ENCODE measurements at places on chromosomes 3 and 15. TPM values are rescaled to one million over a fixed set of nuclear protein-coding genes. Genes with fewer than 3 reads are reported as not detected.

Gene NMNAT3
- 4.9 TPM for polyA plus RNA-seq

Gene PLCH1
- not detected for polyA plus RNA-seq

Gene SHC4
- polyA plus RNA-seq = not detected

Gene C3orf18
- polyA plus RNA-seq = 14.2 TPM

Gene SPESP1
- polyA plus RNA-seq = 0.94 TPM

Gene SETD5
- polyA plus RNA-seq = 16.0 TPM

Gene CA12
- polyA plus RNA-seq = not detected

Gene CPB1
- not detected for polyA plus RNA-seq

Gene CRABP1
- not detected for polyA plus RNA-seq

Gene PAK6
- polyA plus RNA-seq = not detected

- H3K27me3 ChIP-seq = peaks cover 56% of the 10 kb centered on the region
- H3K27ac ChIP-seq = no peak overlapping the region
- H3K4me3 ChIP-seq = peak overlapping the region; percentile 75
- no peak for DNase-seq
- H3K36me3 ChIP-seq = peaks cover 22% of the 10 kb centered on the region
These were observed 1.6 kb upstream of the SHOX2 start for GRCh38 chr3:158107605-158108444.

DNA sequence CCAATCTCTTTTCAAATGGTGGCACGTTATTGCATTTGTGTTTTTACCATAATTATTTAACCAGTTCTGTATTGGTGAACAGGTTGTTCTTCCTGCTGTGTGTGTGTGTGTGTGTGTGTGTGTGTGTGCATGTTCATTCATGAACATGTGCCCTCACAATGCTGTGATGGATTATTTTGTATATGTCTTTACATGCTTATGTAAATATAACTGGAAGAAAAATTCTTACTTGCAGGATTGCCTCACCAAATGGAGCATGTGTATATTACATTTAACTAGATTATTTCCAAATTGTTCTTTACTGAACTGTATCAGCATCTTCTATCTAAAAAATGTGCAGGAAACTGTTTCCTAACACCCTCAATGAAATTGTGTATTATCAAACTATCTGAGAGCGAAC is 175.2 kb upstream of the ZPLD1 start:
- H3K4me3 ChIP-seq = no peak overlapping the region
- H3K36me3 ChIP-seq = no peaks in the 10 kb centered on the region
- peaks cover 4% of the 10 kb centered on the region for H3K27me3 ChIP-seq
- no peaks in the 10 kb centered on the region for H3K4me1 ChIP-seq
- H3K27ac ChIP-seq = no peak overlapping the region

DNA sequence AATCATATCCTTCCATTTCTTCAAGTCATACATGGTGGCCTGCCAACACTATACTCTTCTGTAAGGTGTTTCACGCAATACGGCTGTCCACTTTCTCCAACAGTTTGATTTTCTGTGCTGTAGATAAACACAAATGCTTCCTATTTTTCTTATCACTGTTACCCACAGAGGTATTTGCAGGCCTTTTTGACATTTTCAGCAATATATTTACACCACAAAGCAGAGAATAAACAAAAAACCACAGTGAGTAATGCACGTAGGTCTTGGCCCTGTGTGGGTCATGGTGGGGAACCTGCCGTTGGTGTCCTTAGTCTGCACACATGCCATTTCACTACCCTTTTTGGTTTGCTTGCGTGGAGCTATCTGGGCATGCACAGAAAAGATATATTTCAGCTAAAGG is 59.5 kb downstream of the LRRC28 start:
- no peak overlapping the region for H3K4me3 ChIP-seq
- H3K4me1 ChIP-seq = no peaks in the 10 kb centered on the region
- no peak for DNase-seq
- H3K27ac ChIP-seq = no peak overlapping the region
- H3K36me3 ChIP-seq = peaks cover 29% of the 10 kb centered on the region

- no peaks in the 10 kb centered on the region for H3K36me3 ChIP-seq
- H3K27me3 ChIP-seq = peaks cover 6% of the 10 kb centered on the region
- H3K4me3 ChIP-seq = no peak overlapping the region
- no peaks in the 10 kb centered on the region for H3K4me1 ChIP-seq
These were observed 501.3 kb downstream of the NTRK3 start for GRCh38 chr15:87755226-87755625.

GRCh38 chr15:81410318-81410753 is 36.3 kb upstream of the TMC3 start:
- peaks cover 5% of the 10 kb centered on the region for H3K27me3 ChIP-seq
- no peak overlapping the region for H3K4me3 ChIP-seq
- DNase-seq = no peak
- H3K4me1 ChIP-seq = peaks cover 16% of the 10 kb centered on the region

- no peaks in the 10 kb centered on the region for H3K4me1 ChIP-seq
- H3K36me3 ChIP-seq = no peaks in the 10 kb centered on the region
- peak overlapping the region; percentile 4 for H3K27ac ChIP-seq
- no peaks in the 10 kb centered on the region for H3K27me3 ChIP-seq
These were observed 16.1 kb downstream of the FGF7 start for GRCh38 chr15:49438962-49439631.

GRCh38 chr15:29103824-29104565 is 165.6 kb downstream of the NSMCE3 start:
- DNase-seq = peak; percentile 50
- H3K27ac ChIP-seq = no peak overlapping the region
- H3K4me3 ChIP-seq = no peak overlapping the region

DNA sequence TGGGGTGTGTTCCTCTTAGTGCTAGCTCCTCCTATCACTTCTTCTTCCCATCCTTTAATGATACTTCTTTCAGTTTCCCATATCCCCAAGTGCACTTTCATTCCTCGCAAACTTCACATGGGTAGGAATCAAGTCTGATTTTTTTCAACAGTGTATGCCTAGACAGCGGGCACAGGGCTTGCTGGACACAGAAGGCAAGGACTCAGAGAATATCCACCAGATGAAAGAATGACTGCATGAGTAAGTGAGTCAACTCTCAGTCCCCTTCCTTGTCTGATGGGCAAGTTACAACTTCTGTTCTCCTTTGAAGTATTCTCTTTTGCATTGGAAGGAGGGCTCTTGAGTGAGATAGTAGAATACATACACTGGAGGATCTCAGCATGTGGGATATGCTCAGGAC is 3.1 kb upstream of the SQOR start:
- no peak overlapping the region for H3K27ac ChIP-seq
- H3K36me3 ChIP-seq = no peaks in the 10 kb centered on the region
- peaks cover 24% of the 10 kb centered on the region for H3K4me1 ChIP-seq
- H3K27me3 ChIP-seq = no peaks in the 10 kb centered on the region
- no peak overlapping the region for H3K4me3 ChIP-seq
- DNase-seq = no peak

DNA sequence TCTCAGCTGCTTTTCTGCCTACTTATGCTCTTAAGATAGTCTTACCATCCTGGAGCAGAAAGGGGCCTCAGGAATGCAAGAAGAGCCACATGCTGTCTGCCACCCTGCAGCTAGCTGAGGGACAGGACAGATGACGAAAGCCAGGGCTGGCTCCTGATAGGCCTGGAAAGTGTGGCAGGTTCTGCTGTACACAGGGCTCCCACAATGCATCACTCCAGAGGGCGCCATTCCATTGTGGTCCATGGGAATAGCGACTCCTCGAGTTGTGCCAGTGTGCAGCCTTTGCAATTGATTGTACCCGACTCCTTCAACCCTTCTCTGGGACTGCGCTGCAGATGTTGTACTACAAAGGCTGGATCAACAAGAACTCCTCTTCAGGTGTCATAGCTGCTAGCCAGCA is 11.2 kb downstream of the ACAN start:
- DNase-seq = no peak
- H3K27ac ChIP-seq = no peak overlapping the region
- H3K4me3 ChIP-seq = no peak overlapping the region
- H3K27me3 ChIP-seq = peaks cover 12% of the 10 kb centered on the region
- H3K4me1 ChIP-seq = no peaks in the 10 kb centered on the region

DNA sequence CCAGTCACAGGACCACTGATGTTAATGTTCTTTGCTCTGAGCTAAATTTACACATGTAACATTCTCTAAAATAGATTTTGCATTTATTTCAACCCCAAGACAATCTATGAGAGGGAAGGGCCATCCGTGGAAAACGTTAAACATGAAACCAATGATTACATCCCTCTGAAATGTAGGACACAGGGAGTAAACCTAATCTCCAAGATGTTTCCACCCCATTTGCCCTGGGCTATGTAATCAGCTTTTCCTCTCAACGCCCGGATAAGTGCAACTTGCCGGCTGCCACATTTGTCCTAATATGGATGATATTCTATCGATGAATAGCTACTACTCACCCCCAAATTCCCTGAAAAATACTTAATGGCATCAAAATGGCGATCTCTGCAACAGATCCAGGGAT is 6.4 kb upstream of the FMN1 start:
- no peaks in the 10 kb centered on the region for H3K27me3 ChIP-seq
- H3K4me1 ChIP-seq = peaks cover 9% of the 10 kb centered on the region
- H3K36me3 ChIP-seq = no peaks in the 10 kb centered on the region
- no peak for DNase-seq
- no peak overlapping the region for H3K27ac ChIP-seq

DNA sequence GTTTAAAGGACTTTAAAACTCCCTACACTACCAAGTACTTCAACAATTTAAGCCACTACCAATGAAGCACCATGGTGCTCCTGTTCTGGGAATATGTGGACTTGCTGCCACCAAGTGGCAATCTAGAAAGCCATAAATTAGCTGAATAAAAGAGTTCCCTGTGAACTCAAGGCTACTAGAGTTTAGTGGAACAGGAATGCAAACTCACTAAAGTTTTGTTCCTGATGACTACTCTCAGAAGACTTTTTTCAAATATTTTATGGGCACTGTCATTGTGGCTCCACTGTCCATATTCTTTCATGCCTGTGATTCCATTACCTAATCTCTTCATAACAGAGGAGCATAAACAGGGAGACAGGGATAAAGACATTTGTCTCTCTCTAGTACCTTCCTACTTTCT is 63.9 kb downstream of the TMCC1 start:
- H3K4me3 ChIP-seq = no peak overlapping the region
- H3K27ac ChIP-seq = no peak overlapping the region
- no peaks in the 10 kb centered on the region for H3K36me3 ChIP-seq
- DNase-seq = peak; percentile 64
- H3K27me3 ChIP-seq = no peaks in the 10 kb centered on the region

GRCh38 chr3:153911116-153911515 is 210.1 kb upstream of the ARHGEF26 start:
- peaks cover 20% of the 10 kb centered on the region for H3K27me3 ChIP-seq
- H3K4me1 ChIP-seq = no peaks in the 10 kb centered on the region
- DNase-seq = no peak
- H3K36me3 ChIP-seq = no peaks in the 10 kb centered on the region

GRCh38 chr15:82060817-82061216 is 15.0 kb upstream of the MEX3B start:
- peaks cover 72% of the 10 kb centered on the region for H3K27me3 ChIP-seq
- no peak for DNase-seq
- no peaks in the 10 kb centered on the region for H3K36me3 ChIP-seq
- no peak overlapping the region for H3K4me3 ChIP-seq
- H3K27ac ChIP-seq = no peak overlapping the region

DNA sequence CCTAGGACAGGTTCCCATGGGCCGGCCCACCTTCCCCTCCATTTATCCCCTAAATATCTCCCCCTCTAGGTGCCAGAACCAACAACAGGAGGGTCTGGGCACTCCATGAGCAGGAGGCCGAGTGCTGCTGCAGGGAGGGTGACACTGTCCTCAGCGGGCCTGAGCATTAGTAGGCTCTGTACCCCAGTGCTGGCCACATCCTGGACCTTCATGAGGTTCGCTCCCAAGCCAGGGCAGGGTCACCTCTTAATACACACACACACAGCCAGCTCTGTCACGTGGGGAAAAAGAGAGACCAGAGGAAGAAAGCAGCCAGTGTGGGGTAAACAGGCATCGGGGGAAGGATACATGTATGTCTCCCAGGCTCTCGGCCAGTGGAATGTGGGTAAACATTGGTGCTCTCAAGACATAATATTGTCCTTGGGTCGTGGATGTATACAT is 27.9 kb upstream of the SEMA3F start:
- H3K27me3 ChIP-seq = no peaks in the 10 kb centered on the region
- H3K4me3 ChIP-seq = no peak overlapping the region

GRCh38 chr15:69869881-69870505 is 227.7 kb downstream of the TLE3 start:
- peaks cover 11% of the 10 kb centered on the region for H3K27me3 ChIP-seq
- H3K4me1 ChIP-seq = peaks cover 5% of the 10 kb centered on the region
- no peak for DNase-seq
- H3K36me3 ChIP-seq = peaks cover 2% of the 10 kb centered on the region
- H3K27ac ChIP-seq = no peak overlapping the region

DNA sequence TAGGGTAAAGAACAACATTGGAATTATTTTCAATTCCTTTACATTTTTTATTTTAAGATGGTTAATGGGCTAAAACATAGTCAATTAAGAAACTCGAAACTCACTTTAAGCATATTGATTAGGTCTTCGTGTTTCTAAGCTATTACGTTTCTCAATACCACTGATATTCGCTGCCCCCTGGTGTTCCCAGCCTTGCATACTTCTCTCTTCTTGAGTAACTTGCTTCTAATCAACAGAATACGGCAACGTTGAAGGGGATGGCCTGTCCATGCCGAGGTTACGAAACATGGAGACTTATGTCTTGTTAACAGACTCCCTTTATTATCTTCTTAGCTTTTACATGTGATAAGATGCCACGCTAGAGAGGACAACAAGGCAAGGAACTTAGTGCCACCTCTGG is 43.6 kb downstream of the ROBO1 start:
- H3K4me3 ChIP-seq = no peak overlapping the region
- H3K4me1 ChIP-seq = no peaks in the 10 kb centered on the region
- no peaks in the 10 kb centered on the region for H3K36me3 ChIP-seq
- no peak overlapping the region for H3K27ac ChIP-seq
- DNase-seq = no peak

DNA sequence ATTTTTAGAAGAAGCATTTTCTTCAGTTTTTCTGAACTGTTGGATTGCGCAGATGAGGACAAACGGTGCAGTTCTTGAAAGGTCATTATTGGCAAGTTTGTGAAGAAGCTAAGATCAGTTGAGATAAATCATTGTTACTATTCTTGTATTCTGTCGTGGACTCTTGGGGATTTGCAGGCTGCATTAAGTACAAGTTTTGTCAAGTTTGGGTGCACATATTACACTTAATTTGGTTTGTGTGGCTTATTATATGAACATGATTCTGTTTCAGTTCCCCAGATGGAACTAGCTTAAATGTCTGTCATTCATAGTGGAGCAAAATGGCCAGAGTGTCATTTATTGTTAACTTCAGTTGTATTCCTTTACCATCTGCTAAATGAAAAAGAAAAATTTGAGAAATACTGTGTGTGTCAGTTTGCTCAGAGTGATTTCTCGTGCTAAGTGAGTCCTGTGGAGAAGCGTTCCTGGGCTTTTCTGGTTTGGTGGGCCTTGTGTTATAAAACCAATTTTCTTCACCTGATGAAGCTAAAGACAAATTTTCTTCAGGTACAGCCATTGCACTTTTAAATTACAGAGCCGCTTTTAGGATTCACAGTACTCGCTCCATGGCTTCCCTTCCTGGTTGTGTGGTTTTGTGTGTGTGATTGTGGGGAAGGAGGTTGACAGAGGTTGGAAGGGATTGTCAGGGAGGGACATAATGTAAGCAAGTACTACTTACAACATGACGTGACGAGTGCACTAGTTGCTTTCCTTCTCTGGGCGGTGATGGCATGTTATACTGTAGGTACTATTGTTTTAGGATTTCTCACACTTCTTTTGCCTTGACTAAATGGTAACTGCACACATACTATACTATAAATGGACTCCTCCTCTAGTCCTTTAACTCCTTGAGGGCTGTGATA is 1.7 kb downstream of the AKAP13 start:
- H3K27ac ChIP-seq = peak overlapping the region; percentile 69
- no peaks in the 10 kb centered on the region for H3K27me3 ChIP-seq
- H3K4me3 ChIP-seq = peak overlapping the region; percentile 82
- peaks cover 61% of the 10 kb centered on the region for H3K4me1 ChIP-seq
- H3K36me3 ChIP-seq = no peaks in the 10 kb centered on the region

- no peak overlapping the region for H3K27ac ChIP-seq
- peaks cover 51% of the 10 kb centered on the region for H3K4me1 ChIP-seq
- no peak for DNase-seq
- no peaks in the 10 kb centered on the region for H3K27me3 ChIP-seq
- H3K4me3 ChIP-seq = no peak overlapping the region
These were observed 12.8 kb downstream of the SENP7 start for GRCh38 chr3:101500208-101500607.

Data from naive thymus-derived CD8-positive, alpha-beta T cell (primary cell).